Stimulated activated CD4-positive, alpha-beta T cell treated with anti-CD3 and anti-CD28 coated beads, Interleukin-12 subunit alpha, Interleukin-12 subunit beta, amount 100 ng/mL, for 24 hours (primary cell): ENCODE measurements at places on chromosomes 13 and 19.

DNA sequence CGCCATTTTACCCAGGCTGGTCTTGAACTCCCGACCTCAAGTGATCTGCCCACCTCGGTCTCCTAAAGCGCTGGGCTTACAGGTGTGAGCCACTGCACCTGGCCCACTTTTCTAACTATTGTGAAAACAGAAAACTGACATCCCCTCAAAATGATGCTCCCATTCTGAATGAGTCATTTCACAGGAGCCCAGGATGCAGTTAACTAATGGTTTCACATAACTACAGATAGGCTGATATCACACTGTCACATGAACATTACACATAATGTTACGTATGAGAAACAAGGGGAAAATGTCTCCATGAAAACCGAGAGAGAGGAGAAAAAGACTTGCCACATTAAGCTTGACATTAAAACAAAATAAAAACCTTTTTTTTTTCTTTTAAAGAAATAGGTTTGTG lies 37.5 kb downstream of the N4BP2L2 start:
- DNase-seq: no peak

DNA sequence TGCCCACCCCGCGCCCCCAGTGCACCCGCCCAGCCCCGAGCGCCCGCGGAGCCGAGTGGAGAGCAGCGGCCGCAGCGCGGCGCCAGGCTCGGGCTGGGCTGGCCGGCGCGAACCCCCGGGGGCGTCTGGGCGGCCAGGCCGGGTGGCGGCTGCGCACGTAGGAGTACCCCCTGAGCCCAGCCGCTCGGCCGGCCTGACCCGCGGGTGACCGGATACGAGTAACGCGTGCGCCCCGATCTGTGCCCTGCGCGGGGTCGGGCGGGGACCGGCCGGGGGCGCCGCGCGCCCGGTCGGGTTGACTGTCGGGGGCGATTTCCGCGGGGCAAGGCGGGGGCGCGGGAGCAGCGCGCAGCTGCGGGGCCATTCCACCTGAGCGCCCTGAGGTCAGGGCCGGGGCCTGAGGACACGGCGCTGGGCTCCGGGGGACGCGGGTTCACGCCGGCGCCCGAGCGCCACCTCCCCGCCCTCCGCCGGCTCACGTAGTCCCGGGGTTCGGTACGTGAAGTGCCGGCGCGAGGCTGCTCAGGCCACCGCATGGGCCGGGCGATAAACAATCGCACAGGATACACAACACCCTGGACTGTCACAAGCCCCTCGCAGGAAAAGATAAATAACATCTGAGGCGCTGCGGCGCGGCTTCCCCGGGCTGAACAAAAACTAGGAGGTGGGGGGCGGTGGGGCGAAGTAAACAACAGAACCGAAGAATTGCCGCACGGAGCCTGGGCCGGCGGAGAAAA lies 37.6 kb upstream of the FLT1 start:
- DNase-seq: no peak

DNA sequence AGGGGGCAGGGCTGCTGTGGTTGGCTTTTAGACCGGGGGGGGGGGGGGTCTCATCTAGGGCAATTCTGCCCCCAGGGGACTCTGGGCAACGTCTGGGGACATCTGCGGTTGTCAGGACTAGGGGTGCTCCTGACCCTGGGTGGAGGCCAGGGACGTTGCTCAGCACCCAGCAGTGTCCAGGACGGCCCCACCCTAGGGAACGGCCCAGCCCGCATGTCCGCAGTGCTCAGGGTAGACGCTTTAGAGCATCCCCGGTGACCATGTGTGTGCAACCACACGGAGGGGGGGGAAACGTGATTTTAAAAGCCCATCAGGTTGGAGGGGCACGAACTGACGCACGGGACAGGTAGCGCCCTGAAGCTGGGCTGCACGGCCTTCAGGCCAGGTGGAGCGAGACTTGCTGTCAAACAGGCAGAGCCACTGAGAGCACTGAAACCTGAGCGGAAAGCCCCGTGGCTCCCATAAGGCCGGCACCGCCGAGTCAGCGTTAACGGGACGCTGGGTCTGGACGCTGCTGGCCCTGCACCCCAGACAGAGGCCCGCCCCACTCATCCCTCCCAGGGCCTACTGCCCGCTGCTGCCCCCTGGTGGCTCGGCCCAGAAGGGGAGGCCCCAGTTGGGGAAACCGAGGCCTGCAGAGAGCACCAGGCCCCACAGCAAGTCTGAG lies 8.3 kb downstream of the CACTIN start:
- DNase-seq: peak; percentile 25

- DNase-seq: no peak
Measured at GRCh38 chr13:41122838-41123237, 9.8 kb downstream of the KBTBD6 start.

DNA sequence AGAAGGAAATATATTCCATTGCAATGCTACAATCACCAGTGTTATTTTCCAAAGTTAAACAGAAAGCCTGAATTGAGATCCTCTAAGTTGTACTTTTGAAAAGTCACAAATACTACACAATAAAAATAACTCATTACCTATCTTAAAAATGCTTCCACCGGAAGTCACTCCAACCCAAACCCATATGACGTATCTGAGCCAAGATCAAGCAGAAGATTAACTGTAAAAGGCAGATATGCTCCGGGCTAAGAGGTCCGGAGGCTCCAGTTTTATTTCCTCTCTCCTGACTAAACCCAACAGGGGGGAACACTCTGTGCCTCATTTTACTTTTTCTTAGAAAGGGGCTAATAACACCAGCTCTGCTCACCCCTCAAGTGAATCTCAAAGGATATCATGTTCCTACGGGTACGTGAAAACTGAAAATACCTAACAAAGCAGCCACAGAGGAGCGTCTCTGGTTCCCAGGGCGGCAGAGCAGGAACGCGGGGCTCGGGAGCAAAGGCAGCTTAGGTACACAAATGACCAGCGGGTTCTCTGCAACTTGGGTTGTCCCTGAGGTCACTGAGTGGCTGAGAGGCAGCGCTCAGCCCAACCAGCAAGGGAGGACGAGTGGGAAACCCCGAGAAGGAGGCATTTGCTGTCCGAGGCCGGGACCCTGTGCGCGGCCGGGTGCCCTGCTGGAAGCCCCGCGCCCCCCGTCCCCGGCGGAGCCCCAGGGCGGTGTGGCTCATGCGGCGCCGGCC lies 750 bp downstream of the RAB20 start:
- no peak for DNase-seq

- no peak for DNase-seq
Measured at GRCh38 chr13:51815848-51816247, 11.9 kb upstream of the DHRS12 start.

DNA sequence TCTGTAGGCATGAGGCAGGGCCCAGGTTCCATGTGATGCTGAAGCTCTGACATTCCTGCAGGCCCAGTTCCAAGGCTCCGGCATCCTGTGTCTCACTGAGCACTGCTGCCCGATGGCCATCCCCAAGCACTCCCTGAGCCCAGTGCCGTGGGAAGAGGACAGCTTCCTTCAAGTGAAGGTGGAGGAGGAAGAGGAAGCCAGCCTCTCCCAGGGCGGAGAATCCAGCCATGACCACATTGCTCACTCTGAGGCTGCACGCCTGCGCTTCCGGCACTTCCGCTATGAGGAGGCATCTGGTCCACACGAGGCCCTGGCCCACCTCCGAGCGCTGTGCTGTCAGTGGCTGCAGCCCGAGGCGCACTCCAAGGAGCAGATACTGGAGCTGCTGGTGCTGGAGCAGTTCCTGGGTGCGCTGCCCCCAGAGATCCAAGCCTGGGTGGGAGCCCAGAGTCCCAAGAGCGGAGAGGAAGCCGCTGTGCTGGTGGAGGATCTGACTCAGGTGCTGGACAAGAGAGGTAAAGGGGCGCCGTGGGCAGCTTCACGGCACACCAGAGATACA lies 8.0 kb downstream of the ZSCAN22 start:
- no peak for DNase-seq

DNA sequence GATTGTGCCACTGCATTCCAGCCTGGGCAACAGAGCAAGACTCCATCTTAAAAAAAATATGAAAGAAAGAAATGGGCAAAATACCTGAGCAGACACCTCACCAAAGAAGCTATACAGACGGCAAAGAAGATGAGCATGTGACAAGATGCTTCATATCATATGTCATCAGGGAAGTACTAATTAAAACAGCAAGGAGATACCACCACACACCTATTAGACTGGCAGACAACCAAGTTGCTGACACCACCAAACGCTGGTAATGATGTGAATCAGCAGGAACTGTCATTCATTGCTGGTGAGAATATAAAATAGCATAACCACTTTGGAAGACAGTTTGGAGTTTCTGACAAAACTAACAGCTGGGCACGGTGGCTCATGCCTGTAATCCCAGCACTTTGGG lies 11.5 kb upstream of the TFDP1 start:
- DNase-seq: no peak

DNA sequence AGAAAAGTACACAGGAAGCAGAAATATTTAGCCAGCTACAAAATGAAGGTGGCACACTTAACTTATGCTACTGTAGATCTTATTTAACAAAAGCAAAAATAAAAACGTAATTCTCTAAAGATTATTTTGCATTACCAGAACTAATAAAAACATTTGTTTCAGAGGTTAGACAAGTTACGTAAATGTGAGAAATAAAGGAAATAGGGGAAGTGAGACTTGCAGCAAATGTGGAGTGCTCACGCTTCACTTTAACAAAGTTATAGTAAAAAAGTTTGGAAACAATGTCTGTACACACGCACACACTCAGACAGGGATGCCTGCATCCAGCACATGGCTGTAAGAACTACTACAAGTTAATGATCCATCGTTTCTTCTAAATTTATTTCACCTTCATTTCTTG lies 83.7 kb downstream of the NALCN start:
- no peak for DNase-seq

DNA sequence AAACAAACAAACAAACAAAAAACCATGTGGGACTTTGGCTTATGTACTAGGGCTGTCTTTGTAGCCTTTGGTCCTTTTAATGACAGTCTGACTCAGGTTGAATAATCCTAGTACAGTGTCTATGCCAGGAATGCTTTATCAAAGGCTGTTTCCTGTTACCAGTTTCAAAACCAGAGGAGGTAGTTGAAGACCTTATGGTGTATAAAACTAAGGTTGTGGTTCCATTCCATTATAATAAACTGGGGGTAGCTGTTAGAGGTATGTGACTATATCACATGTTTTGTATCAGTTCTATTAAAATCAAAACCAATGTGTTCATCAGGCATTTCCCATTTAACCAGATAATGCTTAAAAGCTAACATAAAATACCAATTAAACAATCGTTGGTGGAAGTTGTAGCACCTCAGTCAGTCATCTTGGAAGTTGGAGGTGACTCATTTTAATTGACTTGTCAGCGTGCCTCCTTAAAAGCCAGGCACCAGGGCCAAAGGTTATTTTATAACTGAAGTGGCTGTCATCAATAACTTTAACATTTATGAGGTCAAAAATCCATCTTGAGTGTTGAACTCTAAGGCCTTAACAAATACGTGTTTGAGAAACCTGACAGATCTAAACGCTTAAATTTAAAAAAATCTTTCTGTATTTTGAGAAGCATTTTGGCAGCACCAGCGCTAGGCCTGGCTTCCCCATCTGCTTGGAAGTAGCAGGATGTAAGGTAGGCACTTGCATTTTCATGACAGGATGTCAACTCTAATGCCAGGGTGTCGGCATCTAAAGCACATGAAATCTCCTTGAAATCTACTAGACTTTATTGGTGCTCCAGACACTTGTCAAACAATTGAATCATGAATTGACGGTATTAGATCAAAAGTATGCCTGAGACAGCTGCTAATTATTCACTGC lies 162.5 kb downstream of the LMO7 start:
- DNase-seq: no peak

DNA sequence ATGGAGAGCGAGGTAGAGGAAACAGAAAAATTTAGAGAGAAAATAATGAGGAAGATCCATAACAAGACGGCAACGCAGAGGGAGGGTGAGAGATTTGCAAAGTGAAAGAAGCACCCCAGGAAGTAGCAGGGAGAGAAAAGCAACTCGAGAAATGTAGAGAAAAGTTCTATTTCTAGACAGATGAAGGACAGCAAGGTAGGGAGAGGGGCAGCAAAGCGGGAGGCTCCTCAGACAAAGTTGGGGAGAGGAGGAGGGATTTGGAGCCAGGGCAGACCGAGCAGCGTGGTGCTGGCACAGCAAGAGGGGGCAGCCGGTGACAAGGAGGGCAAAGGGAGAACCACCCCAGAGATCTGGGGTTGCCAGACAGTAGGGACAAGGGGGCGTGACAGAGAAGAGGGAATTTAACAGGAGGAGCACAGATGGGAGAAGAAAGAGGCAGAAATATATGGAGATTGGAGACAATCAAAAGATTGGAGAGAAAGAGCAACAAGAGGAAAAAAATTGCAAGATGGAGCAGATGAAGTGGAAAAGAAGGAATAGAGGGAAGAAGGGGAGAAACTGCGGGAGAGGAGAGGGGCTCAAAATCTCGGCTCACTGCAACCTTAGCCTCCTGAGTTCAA lies 989 bp downstream of the ZNF766 start:
- no peak for DNase-seq

- no peak for DNase-seq
Measured at GRCh38 chr19:47762615-47763308, 15.7 kb upstream of the SELENOW start.

GRCh38 chr13:100115693-100116254 lies 26.9 kb downstream of the PCCA start:
- DNase-seq: no peak

DNA sequence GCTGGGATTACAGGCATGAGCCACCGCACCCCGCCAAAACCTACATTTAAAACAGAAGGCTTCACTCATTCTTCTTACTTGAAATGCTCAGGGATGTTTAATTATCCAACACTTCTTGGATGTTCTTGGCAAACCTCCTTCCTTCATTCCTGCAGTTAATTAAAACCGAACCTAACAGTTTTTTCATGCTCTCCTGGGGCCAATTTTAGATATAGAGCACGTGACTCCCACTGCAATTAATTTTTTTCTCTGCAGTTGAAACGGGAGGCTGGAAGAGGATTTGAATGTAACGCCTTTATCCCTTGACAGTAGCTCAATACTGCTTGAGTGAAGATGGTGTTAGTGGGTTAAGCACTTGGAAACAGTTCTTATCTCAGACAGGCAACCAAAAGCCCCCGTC lies 4.6 kb upstream of the ACTL9 start:
- no peak for DNase-seq

GRCh38 chr19:46726971-46727501 lies 10.1 kb upstream of the PRKD2 start:
- no peak for DNase-seq

DNA sequence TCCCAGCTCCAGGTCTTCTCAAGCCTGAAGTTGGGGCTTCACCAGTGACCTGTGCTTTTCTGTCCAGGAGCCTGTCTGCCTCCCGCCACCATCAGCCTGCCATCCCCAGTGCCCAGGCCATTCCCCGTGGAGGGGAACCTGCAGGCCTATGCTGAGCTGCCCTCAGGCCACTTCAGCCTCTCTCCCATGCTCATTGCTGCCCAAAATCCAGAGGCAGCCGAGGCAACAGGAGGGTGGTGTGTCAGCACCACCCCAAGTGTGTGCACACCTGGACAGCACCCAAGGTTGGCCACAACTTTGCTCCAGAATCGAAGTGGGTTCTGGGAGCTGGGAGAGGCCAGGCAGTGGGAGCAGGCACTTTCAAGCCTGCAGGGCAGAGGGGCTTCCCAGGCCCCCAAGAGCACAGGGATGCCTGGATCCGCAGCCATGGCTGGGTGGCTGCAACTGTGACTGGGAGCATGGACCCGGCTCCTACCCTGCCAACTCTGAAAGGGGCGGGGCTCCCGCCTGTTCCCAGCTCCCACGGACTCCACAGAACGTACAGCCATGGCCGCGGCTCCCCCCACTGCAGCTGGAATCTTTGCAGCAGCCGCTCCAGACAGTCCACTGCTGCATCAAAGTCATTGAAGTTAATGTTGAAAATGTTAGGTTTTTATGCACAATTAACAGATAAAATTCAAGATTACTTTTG lies 1747.0 kb downstream of the OLFM4 start:
- no peak for DNase-seq

- no peak for DNase-seq
Measured at GRCh38 chr13:49980266-49980665, 16.6 kb upstream of the TRIM13 start.

GRCh38 chr13:33940256-33940655 lies 122.3 kb downstream of the RFC3 start:
- DNase-seq: no peak
